ENCODE measurements at places on chromosomes 5 and 9.

DNA sequence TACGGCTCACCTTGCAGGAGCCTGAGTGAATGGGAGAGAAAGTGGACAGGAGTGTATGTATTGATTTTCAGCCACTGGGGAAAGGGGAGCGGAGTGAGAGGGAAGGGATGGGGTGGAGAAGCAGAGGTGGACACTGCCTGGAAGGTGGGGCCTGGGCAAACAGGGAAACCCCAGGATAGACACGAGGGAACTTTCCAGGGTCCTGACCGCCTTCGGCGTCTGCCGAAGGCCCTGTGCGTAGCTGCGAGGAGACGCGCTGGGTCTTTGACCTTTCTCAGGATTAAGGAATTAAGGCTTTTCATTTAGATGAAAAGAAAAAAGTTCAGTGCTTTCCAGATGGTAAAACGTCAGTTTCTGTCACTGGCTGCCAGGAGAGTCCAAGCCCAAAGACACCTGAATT, 134.6 kb upstream of the RAPGEF1 start:
- DNase-seq, result no peak
- H3K4me3 ChIP-seq, result no peak overlapping the region
- peak overlapping the region; percentile 33 for H3K27ac ChIP-seq

- H3K4me3 ChIP-seq, result no peak overlapping the region
- no peak for DNase-seq
- H3K27me3 ChIP-seq, result no peaks in the 10 kb centered on the region
- H3K36me3 ChIP-seq, result peaks cover 40% of the 10 kb centered on the region
- peaks cover 1% of the 10 kb centered on the region for H3K4me1 ChIP-seq
These were observed 28.4 kb downstream of the ELP1 start for GRCh38 chr9:108905494-108905893.

GRCh38 chr9:77663754-77664153, 15.6 kb upstream of the GNA14 start:
- no peak for DNase-seq
- H3K4me1 ChIP-seq, result peaks cover 26% of the 10 kb centered on the region

GRCh38 chr9:21357479-21358460, 7.1 kb upstream of the IFNA6 start:
- DNase-seq, result no peak
- peaks cover 5% of the 10 kb centered on the region for H3K4me1 ChIP-seq
- H3K36me3 ChIP-seq, result peaks cover 3% of the 10 kb centered on the region
- H3K4me3 ChIP-seq, result no peak overlapping the region
- no peak overlapping the region for H3K27ac ChIP-seq
- no peaks in the 10 kb centered on the region for H3K27me3 ChIP-seq

DNA sequence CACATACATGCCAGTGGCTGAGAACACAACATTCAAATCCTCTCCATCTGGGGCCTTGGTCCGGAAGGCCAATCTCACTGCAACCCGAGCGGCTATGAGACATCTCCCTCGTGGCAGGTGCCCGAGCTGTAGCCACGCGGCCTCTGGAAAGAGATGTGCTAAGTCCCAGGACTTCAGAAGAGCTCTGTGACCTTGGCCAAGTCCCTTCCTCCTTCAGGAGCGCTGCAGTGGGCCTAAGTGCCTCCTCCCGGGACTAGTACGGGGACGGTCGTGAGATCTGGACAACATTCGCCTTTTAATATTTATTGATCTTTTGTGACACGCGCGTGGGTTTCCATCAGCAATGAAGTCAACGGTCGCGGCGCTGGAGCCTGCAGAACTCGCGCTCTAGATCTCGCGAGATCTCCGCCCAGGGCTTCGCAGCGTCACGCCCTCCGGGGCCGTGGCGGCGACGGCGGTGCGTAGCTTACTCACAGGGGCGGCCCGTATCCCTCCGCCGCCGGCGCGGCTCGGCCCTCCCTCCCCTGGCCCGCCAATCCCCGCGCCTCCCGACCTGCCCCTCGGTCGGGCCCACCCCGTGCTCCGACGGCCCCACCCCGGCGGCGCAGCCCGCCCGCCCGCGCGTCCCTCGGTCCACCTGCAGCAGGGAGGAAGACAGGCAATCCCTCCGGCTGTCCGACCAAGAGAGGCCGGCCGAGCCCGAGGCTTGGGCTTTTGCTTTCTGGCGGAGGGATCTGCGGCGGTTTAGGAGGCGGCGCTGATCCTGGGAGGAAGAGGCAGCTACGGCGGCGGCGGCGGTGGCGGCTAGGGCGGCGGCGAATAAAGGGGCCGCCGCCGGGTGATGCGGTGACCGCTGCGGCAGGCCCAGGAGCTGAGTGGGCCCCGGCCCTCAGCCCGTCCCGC, at the start of gene UBE2D2:
TSS of gene UBE2D2 (plus strand) at position 588 of the 903 bp plus-strand sequence. CDS start 453 bp downstream, outside the sequence.
- H3K4me1 ChIP-seq, result peaks cover 18% of the 10 kb centered on the region
- peak within 1 kb of the TSS; percentile 97 for H3K27ac ChIP-seq
- H3K27me3 ChIP-seq, result no peaks in the 10 kb centered on the region
- peaks cover 6% of the 10 kb centered on the region for H3K36me3 ChIP-seq
- peak; percentile 95 for DNase-seq
- H3K4me3 ChIP-seq, result peak within 1 kb of the TSS; percentile 92

DNA sequence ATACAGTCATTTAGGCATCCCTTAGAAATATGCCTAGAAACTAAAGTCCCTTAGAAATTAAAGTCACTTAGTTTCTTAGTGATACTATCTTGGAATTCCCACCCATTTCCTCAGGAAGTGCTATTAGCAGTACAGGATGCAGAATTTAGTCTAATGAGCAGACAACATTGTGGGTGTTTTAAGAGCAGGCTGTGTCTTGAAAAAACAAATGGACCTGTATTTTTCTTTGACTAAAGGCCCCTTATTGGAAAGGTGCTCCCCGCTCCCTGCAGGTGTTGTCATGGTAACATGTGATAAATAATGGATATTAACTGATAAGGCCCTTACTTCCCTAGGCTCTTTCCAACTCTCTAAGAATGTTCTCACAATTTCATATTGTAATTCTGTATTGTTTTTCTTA, 38.8 kb upstream of the STARD4 start:
- peaks cover 22% of the 10 kb centered on the region for H3K27me3 ChIP-seq
- H3K27ac ChIP-seq, result no peak overlapping the region
- no peak for DNase-seq
- H3K4me3 ChIP-seq, result no peak overlapping the region
- H3K4me1 ChIP-seq, result peaks cover 26% of the 10 kb centered on the region

GRCh38 chr5:175579742-175580432, 78.0 kb upstream of the HRH2 start:
- H3K27me3 ChIP-seq, result no peaks in the 10 kb centered on the region
- peaks cover 2% of the 10 kb centered on the region for H3K36me3 ChIP-seq
- no peak overlapping the region for H3K4me3 ChIP-seq

DNA sequence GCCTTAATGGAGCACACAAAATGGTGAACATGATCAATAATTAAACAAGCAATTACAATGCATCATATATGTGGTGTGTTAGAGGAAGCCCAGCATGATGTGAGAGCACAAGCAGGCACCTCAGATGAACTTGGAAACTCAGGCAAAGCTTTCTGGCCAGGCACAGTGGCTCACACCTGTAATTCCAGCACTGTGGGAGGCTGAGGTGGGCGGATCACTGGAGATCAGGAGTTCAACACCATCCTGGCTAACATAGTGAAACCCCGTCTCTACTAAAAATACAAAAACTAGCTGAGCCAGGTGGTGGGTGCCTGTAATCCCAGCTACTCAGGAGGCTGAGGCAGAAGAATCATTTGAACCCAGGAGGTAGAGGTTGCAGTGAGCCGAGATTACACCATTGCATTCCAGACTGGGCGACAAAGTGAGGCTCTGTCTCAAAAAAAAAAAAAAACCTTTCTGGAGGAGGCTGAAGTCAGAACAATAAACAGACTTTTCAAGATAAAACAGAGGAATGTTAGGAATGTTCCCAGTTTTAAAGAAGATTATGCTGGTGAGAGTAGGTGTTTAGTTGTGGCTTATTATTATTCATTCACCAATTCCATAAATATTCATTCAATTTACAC, 159.4 kb downstream of the CEMIP2 start:
- H3K4me3 ChIP-seq, result no peak overlapping the region
- no peak for DNase-seq
- no peaks in the 10 kb centered on the region for H3K27me3 ChIP-seq

GRCh38 chr9:132590318-132591182, 8.1 kb downstream of the BARHL1 start:
- H3K27ac ChIP-seq, result peak overlapping the region; percentile 62
- no peak overlapping the region for H3K4me3 ChIP-seq
- H3K27me3 ChIP-seq, result peaks cover 70% of the 10 kb centered on the region
- no peak for DNase-seq
- no peaks in the 10 kb centered on the region for H3K4me1 ChIP-seq

- H3K36me3 ChIP-seq, result no peaks in the 10 kb centered on the region
- DNase-seq, result no peak
- peak overlapping the region; percentile 65 for H3K27ac ChIP-seq
- H3K27me3 ChIP-seq, result peaks cover 15% of the 10 kb centered on the region
- peaks cover 30% of the 10 kb centered on the region for H3K4me1 ChIP-seq
- H3K4me3 ChIP-seq, result peak overlapping the region; percentile 1
These were observed 12.6 kb upstream of the SPARC start for GRCh38 chr5:151699071-151699901.

DNA sequence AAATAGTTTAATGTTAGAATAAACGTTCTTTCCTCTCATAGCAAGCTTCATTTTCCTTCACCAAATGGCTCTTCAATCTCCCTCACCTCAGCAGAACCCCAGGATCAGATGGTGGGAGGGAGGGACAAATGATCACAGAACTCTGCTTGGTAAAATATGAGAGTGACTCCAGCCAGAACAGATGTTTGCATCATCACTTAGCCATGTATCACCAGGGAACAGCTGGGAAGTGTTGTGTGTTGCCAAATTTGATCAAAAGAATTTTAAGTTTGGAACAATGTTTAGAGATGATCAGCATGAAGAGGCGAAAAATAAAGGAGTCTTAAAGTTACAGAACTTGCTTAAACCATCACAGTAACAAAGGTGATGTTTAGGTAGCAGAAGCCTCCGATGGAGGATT, 115.7 kb downstream of the FRMD3 start:
- DNase-seq, result no peak
- no peaks in the 10 kb centered on the region for H3K27me3 ChIP-seq
- peak overlapping the region; percentile 76 for H3K27ac ChIP-seq
- no peaks in the 10 kb centered on the region for H3K36me3 ChIP-seq
- peaks cover 17% of the 10 kb centered on the region for H3K4me1 ChIP-seq

DNA sequence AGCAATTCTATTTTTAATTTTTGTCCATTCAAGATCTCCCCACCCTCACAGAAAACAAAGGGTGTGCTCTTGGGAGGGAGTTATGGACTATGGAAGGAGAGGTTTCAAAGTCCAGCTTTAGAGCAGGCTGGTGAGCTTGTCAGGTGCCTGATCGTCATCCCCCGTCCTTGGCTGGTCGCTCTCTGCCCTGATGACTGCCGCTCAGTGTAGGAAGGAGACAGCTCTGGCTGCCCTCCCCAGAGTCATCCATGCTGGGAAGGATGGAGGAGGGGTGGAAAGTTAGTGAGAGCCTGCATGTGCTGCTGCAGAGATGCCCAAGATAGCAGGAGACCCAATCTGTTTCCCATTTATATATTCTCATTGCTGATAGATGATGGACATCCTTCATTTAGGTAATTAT, 96.6 kb downstream of the NLN start:
- H3K4me3 ChIP-seq, result no peak overlapping the region
- no peak overlapping the region for H3K27ac ChIP-seq
- peaks cover 13% of the 10 kb centered on the region for H3K4me1 ChIP-seq
- peaks cover 22% of the 10 kb centered on the region for H3K36me3 ChIP-seq
- no peaks in the 10 kb centered on the region for H3K27me3 ChIP-seq

All from progenitor cell of endocrine pancreas (in vitro differentiated cells).